Activated CD4-positive, alpha-beta T cell treated with anti-CD3 and anti-CD28 coated beads, Interleukin-10, Interleukin-2, amounts not matched to agents 100 ng/mL and 50 ng/mL, durations not matched to agents 16 hours and 8 hours (primary cell): ENCODE measurements at places on chromosomes 3 and 15.

- no peak for DNase-seq
These were observed 21.2 kb upstream of the LMOD3 start for GRCh38 chr3:69143612-69144011.

GRCh38 chr3:59481776-59482400, 432.1 kb upstream of the CFAP20DC start:
- DNase-seq: no peak

DNA sequence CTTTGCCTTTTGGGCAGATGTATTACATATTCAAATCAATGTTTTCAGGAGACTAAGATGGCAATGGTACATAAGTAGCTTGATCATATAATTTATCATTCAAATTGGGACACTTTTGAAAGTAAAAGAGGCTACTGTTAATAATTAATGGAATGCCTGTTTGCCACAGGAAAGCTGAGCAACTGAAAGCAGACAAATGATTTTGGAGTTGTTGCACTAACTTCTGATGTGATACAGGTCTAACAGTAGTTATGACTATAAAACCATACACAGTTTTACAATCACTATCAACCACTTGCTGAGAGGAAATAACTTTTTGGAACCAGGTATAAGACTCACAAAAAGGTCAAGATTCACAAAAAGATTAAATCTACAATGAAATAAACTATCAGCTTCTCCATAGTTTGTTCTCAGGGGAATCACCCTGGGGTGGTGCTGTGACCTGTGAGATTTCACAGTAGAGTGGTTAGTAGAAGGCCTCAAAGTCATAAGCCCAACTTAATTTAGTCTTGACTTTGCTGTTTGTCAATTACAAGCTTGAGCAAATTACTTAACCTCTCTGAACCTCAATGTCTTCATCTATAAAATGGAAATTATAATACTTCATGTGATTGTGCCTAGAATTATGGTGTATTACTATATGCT, 42.7 kb downstream of the HHLA2 start:
- DNase-seq: no peak

GRCh38 chr15:29844290-29844903, 22.1 kb upstream of the TJP1 start:
- no peak for DNase-seq
